ENCODE measurements at places on chromosomes 3 and 15. TPM values are rescaled to one million over a fixed set of nuclear protein-coding genes. Genes with fewer than 3 reads are reported as not detected.

The C3orf20 gene
- total RNA-seq = not detected

The MORC1 gene
- total RNA-seq = not detected

The LRRC2 gene
- under 0.01 TPM for total RNA-seq

The SI gene
- total RNA-seq = not detected

The ATP10A gene
- total RNA-seq = 0.21 TPM

The GABRR3 gene
- total RNA-seq = not detected

The MED12L gene
- under 0.01 TPM for total RNA-seq

The MRPS11 gene
- 23.4 TPM for total RNA-seq

The ZNF620 gene
- 0.64 TPM for total RNA-seq

The SMAD3 gene
- total RNA-seq = 20.7 TPM

The PRKCI gene
- 67.4 TPM for total RNA-seq

The APPL1 gene
- 49.0 TPM for total RNA-seq

The LMAN1L gene
- total RNA-seq = not detected
